KBM-7 (cell line): ENCODE measurements at places on chromosomes 5 and 9.

- peak; percentile 20 for DNase-seq
These were observed 521.0 kb upstream of the CHD1 start for GRCh38 chr5:99449786-99450185.

DNA sequence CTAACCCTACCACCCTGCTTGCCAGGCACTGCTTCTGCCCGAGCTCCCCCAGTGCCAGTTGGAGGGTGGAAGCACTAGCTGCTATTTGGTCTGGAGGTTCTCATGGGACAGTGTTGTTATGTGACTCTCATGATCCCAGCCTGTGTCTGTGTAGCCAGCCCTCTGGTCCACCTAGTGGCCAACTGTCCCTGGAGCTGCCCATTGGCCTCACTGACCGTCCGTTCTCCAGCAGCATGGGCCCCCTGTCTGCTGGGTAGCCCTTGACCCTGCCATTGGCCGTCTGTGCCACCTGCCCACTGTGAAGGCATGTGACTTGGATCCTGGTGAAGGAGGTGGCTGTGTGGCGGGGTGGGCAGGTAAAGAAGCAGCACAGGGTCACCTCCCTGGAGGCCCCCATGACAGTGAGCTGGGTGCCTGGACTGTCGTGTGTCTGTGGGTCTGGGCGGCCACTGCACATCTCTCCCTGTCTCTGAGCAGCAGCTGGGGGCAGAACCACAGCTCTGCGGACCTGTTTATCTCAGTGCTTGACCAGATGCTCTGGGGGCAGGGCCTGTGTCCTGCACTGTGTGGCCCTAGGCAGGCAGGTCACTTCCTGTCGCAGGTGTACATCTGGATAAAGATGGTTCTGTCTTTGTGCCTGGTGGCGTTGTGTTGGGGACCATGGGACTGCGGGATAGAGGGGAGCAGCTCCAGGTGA is 11.4 kb downstream of the PHF2 start:
- no peak for DNase-seq

GRCh38 chr5:172678902-172679301 is 37.8 kb downstream of the NEURL1B start:
- DNase-seq = no peak

DNA sequence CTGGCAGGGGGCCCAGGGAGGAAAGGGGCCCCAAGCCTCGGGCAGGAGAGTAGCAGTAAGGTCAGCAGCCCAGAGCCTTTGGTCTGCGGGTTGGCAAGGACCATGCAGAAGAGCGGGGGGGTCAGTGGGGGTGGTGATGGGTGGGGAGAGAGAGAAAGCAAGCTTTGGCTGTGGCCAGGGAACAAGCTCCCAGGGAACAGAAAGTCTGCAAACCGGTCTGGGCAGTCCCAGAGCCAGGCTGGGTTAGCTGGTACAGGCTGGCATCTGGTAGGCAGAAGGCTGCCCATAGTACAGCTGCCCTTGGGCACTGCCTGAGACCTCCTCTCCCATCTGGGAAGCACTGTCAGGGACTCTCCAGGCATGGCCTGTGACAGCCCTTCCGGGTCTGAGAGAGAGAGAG is 10.5 kb upstream of the EPB41L4B start:
- no peak for DNase-seq

DNA sequence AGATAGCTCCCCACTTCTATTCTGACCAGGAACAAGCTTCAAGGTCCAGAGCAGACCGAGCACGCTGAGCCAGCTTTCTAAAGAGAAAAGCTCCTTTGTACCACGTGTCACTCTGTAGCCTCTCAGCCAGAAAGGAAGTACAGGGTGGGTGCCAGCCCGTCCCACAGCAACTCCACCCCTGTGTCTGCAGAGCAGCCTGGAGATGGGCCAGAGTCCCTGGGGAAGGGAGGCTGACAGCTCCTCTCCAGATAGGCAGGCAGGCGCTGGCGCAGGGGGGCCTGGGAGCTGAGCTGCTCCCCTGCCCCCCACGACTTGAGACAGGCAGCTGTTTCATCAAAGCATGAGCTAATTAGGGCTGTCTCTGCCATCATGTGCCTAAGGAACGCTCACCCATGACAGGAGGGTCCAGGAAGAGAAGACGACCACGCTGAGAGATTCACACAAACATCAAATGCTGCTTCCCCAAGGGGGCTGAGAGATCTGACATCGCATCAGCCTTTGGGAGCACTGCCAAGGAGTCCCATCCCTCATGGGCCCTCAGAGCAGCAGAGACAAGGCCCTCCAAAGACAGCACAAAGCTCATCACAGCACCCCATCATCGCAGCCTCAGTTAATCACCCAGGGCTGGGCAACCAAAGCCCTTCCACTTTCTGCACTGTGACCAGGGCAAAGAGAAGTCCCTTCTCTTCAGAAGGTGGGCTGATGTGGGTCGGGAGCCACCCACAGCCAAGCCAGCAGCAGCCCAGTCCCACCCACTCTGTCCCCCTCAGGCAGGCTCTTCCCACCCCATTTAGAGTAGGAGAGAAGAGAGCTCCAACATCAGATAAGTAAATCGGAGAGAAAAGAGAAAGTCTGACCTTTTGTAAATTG is 78.5 kb upstream of the LRRTM2 start:
- peak; percentile 53 for DNase-seq

DNA sequence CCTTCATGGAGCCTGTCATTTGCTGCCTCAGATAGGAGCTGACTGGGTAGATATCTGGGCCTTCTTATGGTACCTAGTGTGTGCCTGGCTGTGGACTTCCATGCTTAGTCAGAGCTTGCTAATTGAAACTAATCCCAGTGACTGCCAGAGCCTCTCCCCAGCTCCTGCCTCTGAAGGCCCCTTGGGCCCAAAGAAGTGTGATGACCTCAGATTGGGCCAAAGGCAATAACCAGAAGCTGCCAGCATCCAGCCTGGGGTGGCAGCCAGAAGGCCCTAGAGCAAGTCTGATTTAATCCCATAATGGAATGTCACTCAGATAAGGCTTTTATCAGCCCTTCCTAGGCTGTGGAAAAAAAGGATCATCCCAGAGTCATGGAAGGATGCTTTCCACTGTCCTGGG is 17.1 kb upstream of the CDC23 start:
- no peak for DNase-seq

GRCh38 chr5:83548581-83548980 is 77.0 kb downstream of the VCAN start:
- no peak for DNase-seq

DNA sequence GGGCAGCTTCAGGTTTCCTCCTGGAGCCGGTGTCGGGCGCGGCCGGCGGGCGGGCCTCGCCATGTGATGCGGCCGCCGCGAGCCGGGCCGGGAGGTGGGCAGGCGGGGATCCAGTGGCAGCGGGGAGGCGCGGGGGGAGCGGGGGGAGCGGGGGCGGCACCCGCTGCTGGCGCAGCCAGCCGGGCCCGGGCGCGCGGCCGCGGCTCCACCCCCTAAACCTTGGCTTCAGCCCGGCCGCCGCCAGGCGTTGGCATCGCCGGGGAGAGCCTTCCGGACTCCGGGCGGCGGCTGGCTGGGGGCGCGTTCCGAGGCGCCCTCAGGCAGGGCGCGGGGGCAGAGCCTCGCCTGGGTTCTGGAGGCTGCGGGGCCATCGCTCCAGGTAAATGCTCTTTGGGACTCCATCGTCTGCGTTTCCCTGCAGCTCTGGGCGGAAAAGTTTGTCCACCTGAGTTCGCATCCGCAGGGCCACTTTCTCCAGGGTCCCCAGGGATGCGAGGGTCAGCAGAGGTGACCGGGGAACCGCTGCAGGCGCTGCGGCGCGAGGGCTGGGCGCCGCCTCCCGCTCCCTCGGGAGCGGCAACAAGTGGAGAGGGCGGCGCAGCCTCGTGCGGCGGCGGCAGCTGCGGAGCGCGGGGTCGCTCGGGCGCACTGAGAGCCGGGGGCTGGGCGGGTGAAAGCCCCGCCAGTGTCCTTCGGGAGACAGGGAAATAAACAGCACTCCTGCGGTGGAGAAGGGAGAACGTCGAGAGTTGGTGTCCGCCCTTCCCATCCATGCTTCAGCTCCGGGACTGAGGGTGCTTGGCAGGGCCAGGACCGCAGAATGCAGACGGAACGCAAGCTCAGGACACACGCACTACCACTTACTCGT is at the start of gene ARHGEF28:
Gene ARHGEF28 (plus strand): TSS at position 253 of the 868 bp plus-strand sequence. CDS start 58,656 bp downstream, outside the sequence.
- DNase-seq = peak; percentile 5

DNA sequence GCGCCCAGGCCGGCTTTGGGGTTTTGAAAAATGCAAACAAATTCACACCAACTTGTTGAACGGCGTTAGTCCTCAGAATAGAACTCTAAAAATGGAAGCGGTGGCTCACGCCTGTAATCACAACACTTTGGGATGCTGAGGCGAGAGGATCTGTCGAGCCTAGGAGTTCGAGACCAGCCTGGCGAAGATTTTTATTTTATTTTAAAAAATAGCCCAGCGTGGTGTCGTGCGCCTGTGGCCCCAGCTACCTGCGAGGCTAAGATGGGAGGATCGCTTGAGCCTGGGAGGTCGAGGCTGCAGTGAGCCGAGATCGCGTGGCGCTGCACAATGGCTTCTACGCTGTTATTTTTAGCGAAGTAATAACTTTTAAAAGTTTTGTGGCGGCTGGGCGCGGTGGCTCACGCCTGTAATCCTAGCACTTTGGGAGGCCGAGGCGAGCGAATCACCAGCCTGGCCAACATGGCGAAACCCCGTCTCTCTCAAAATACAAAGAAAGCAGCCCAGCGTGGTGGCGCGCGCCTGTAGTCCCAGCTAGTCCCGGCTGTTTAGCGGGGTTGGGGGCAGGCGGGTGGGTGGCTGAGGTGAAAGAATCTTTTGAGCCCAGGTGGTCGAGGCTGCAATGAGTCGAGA is 694 bp upstream of the PLIN2 start:
- DNase-seq = no peak

DNA sequence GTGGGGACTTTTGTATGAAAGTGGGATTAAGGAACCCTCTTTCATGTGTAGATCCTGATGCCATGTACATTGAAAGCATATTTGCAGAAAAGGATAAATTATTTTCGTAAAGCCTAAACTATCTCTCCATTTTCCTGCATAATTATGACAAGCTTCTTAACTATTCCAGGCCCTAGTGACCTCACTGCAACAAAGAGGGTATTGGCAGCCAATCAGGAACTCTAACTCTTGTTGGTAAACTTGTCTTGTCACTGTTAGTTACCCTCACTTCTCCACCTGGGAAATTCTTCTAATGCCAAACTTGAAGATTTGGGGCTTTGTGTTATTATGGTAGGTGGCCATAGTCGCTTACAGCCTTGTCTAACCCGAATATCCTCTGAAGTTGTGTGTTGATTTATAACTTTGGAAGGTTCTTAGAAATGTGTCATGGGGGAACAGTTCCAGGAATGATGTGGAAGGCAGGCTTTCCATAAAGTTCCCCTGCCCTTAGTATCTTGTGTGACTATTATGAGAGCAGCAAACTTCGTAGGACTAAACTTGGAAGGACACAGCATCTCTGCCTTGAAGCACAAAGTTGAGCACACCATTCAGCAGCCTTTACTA is 52.5 kb downstream of the IQGAP2 start:
- DNase-seq = no peak

DNA sequence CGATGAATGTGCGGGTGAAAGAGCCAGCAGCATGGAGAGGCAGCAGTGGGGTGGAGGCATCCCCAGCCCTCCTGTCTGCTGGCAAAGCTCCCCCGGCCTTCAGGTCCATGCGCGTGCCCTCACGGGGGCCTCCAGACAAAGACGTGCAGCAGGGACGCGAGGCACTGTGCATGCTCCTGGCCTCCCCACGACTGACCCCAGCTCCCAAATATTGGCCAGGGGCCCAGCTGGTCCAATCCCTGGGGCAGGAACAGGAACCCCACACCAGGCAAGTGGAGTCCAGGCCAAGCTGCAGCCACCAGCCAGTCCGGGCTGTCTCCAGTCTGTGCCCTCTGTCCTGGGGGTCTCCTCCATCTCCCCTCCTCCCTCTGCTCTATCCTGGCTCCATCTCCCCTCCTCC is 33.5 kb upstream of the LRRC14B start:
- DNase-seq = no peak

DNA sequence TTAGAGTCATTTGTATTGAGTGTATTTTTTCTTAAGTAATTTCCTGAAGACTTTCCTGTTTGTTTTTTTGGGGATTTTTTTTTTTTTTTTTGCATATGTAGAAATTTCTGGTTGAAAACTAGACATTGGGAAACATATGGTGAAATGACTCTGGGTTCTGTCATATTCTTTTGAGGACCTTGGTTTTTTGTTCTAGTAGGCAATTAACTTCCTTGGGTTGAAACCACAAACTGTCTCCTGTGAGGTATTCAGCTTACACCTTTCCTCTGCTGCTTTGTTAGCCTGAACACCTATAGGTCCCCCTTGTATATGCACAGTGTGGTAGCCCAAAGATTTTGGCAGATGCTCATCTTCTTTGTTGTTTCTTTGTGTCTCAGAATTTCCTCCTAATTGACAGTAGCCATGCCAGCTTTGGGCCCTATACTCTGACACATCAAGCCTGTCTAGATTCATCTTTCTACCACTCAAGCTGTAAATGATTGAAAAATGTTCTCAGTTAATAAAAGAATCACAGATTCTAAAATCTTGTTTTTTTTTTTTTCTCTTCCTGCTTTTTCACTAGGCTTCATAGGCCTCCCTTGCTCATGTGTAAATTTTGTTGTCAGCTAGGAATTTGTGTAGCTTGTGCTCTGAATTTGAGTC is 140.6 kb downstream of the COMMD10 start:
- DNase-seq = peak; percentile 13

DNA sequence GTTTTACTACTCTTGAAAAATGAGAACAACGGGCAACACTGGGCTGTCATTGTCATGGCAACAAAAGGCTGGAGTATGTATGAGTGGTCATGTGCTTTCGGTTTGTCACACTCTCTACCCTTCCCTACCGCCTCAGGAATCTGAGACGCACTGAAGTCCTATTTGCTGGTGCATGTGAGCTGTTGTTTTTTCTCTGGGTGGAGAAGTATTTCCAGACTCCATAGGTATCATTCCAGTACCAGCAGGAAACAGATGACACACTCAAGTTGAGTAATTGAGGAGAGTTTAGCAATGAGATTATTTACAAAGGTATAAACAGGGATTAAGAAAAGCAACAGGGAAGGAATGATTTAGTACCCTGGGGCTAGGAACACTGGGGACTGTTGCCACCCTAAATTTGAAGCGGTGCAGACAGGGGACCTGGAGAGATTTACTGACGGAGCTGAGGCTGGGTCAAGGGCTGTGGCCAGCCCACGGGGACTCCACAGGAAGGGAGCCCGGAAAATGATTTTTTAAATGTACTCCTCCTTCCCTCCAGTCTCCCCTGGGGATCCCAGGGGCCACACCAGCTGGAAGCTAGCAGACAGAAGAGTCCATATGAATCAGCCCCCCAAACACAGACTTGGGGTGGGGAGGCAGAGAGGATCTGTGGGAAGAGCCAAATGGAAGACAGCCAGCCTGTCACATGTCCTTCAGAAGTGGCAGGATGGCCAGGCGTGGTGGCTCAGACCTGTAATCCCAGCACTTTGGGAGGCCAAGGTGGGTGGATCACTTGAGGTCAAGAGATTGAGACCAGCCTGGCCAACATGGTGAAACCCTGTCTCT is 13.2 kb upstream of the ZBTB43 start:
- DNase-seq = no peak
